ENCODE measurements at places on chromosomes 1 and 21.

- no peak for DNase-seq
Measured at GRCh38 chr1:206735553-206736031, 35.0 kb upstream of the IL19 start.

- no peak for DNase-seq
Measured at GRCh38 chr21:38265166-38265565, 8.4 kb downstream of the KCNJ15 start.

DNA sequence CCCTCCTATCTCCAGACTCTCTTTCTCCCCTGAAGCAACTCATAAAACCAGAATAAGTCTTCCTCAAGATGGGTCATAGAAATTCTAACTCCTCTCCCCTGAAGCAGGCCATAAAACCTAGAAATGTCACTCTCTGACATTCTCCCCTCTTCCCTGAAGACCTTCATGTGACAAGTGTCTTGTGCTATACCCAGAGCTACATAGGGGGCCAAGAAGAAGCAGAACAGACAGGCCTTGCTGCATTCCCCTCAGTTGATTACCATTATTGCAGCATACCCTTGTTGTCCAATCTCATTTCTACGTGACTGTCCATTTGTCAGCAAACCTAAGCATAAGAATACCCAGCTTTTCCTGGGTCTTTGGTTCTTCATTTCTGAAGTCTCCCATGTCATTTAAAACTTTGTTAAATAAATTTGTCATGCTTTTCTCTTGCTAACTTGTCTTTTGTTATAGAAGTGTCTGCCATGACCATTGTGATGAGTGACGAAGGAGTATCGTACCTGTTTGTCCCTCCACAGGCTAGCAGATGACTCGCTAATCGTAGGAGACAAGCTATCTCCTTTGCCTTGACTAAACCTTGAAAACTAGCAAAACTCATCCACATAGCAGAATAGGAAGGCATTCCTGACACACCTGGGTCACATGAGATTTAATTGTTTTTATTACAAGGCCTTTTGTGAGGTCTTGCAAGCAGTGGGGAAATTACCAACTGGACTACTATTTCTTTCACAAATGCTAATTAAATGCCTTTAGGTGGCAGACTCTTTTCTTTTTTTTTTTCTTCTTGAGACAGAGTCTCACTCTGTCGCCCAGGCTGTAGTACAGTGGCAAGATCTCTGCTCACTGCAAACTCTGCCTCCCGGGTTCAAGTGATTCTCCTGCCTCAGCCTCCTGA is 39.4 kb upstream of the ZNF326 start:
- no peak for DNase-seq

- no peak for DNase-seq
Measured at GRCh38 chr1:174051956-174052355, 29.8 kb upstream of the RC3H1 start.

DNA sequence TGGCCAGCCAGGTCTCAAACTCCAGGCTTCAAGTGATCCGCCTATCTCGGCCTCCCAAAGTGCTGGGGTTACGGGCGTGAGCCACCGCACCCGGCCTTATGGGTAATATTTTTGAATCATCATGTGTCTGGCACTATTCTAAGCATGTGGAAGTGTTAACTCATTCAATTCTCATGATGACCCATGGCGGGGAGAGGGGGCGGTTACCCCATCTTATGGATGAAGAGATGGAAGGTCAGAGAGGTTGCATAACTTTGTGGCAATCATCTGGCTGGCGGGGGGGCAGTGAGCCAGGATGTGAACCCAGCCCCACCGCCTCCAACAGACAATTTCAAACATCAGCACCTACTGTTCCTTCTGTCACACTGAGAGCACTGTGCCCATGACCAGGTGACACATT is 11.5 kb upstream of the TAS1R2 start:
- DNase-seq = no peak

GRCh38 chr1:240784776-240785175 is 172.8 kb upstream of the GREM2 start:
- no peak for DNase-seq

DNA sequence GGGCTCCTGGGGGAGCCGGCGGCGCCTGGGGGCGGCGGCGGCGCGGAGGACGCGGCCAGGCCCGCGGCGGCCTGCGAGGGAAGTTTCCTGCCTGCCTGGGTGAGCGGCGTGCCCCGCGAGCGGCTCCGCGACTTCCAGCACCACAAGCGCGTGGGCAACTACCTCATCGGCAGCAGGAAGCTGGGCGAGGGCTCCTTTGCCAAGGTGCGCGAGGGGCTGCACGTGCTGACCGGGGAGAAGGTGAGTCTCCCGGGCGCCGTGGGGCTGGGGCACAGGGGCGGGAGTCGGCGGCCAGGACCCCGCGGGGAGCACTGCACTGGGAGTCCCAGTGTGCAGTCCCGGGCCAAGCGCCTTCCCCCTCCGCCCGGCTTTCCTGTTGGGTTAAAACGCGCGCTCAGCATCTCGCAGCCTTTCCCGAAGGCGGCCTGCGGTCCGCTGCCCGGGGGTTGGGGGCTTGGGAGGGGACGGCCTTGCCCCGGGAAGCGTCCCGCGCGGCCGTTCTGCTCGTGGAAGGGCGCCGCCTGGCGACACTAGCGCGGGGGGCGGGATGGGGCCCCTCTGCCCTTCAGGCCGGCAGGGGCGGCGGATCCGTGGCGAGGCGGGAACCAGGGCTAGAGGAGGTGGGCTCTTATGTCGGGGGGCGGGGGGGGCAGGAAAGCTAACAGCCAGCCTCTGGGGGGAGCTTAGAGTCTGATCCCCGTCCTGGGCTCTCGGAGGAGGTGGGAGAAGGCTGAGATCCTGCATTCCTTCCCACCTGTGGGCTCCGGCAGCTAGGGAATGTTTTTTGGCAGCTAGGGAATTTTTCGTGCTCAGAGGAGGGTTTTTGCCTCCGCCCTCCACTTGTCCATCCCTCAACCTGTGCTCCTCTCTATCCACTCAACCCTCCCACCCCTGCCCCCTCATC is 1.1 kb downstream of the HUNK start:
- DNase-seq = peak; percentile 80

GRCh38 chr1:52288286-52288685 is 77.7 kb downstream of the CC2D1B start:
- DNase-seq = no peak

DNA sequence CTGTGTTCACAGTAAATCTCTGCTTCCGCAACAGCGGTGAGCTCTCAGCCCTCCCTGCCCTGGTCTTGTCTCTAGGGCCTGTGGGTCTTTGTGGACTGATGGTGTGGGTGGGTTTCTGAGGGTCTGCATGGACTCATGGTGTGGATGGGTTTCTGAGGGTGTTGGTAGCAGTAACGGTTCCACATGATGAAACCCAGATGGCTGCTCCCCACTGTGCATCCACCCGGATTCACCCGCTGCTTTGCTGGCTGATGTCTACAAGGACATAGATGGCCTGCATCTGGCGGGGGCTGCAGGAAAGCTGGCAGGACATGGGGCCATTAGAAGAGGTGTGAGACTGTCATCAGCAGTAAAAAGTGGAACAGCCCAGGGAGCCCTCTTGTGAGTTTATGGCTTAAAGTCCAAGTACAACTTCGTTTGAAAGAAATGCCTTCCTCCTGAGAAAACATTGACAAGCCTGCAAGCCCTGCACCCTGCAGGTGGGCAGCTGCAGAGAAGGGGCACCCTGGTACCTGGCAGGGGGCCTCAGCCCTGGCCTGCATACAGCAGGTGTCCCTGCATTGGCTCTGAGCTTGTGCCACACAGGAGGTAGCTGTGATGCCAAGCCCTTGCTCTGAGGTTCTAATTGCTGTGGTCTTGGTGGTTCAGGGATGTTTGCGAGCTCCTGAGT is 156.9 kb upstream of the COL6A1 start:
- DNase-seq = no peak

DNA sequence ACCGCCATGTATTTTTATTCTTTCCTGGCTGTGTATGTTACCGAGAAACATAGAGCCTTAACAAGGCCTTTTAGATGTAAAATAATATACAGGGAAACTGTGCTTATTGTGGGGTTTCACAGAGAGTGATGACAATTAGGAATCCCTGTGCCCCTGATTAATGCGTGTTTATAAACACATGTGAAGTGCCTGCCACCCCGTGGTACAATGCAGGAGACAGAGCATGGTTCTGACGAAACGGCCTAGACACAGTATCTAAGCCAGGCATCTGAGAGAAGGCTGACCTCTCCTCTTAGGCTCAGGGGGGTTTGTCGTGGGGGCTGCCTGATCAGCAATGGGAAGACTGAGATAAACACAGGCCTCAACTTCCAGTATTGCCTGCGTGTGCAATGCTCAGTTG is 200.0 kb downstream of the AJAP1 start:
- DNase-seq = no peak

- DNase-seq = no peak
Measured at GRCh38 chr21:42349420-42350317, 1.1 kb downstream of the TFF2 start.

- DNase-seq = no peak
Measured at GRCh38 chr1:63821091-63822005, 47.5 kb downstream of the ROR1 start.

- peak; percentile 50 for DNase-seq
Measured at GRCh38 chr1:60857851-60858250, 224.5 kb upstream of the NFIA start.

GRCh38 chr1:53617851-53618499 is 121.0 kb downstream of the GLIS1 start:
- DNase-seq = no peak

- DNase-seq = no peak
Measured at GRCh38 chr1:117565745-117566455, 39.9 kb upstream of the TENT5C start.

GRCh38 chr1:172089768-172090510 is 248.6 kb downstream of the DNM3 start:
- peak; percentile 58 for DNase-seq

DNA sequence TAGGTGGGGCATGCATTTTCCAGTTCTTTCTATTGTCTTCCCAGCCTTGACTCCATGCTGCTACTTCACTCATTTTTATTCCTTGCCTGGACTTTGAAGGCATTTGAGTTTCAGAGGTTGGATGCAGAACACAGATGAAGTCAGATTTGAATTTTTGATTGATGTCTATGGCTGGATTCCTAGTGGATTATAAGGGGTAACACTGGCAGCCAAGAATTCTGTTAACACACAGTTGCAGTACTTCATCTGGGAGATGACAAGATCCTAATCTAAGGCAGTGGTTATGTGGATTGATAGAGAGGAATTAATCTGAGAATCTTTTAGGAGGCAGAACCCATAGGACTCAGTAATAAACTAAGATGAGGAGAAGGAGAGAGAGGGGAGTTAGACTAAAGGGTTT is 439.0 kb upstream of the USP24 start:
- DNase-seq = no peak

- no peak for DNase-seq
Measured at GRCh38 chr1:85577419-85578320, 2.9 kb upstream of the CCN1 start.

DNA sequence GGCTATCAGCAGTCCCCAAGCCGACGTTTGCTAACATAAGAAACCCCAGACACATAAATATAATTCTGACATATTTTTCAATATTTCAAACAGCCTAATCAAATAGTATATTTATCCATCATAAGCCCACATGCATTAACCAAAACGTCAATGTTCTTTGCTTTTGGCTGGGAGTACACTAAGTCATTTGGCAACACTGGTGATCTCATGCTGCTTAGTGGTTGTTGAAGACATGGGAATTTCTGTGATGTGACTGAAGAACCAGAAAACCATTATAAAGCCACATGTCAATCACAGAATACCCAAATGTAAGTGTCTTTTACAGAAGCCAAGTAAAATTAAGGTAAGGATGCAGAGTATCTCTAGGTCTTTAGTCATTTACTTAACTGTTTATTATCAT is 57.6 kb downstream of the PLPPR5 start:
- no peak for DNase-seq

DNA sequence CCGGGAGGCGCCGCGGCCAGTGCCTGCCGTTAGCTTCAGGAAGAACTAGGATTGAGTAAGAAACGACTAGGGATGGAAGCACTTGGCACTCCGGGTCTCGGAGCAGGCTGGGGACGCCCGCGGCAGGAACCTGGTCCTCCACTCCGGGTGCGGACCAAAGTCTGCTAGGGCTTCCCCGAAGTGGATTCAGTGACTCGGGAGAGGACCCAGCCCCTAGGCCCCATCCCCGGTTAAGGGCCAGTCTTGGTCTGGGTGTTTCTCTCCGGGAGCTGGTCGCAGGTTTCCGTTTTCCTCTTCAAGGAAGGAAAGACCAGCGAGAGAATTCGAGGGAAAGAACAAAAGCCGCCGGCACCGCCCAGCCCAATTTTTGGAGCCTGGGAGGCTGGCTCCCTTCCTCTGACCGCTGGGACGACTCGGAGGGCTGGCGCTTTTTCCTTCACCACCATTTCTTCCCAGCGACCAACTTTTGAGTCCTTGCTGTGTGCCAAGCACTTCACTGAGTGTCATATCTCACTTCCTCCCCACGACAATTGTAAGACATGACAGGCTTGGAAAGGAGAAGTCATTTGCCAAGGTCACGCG is 16.8 kb upstream of the STMN1 start:
- peak; percentile 35 for DNase-seq

GRCh38 chr1:60831780-60832179 is 250.6 kb upstream of the NFIA start:
- DNase-seq = no peak

DNA sequence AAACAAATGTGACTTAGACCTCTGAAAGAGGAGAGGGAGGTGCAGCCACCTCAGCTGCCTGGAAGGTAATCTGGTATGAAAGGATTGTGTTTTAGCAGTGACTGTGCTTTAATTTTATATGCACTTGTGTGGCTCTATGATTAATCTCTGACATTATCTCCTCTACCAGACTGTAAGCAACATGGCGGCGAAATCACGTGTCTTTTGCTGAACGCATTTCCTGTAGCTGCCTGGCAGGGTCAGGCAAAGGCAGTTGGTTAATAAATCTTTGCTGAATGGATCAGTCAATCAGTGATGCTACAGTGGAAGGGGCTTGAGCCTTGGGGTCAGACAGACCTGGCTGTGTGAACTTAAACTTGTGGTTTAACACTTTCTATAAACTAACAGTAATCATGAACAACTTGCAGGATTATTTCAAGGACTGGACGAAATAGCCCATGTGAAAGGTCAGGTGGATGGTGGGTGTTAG is 96.9 kb downstream of the ADSS2 start:
- no peak for DNase-seq

DNA sequence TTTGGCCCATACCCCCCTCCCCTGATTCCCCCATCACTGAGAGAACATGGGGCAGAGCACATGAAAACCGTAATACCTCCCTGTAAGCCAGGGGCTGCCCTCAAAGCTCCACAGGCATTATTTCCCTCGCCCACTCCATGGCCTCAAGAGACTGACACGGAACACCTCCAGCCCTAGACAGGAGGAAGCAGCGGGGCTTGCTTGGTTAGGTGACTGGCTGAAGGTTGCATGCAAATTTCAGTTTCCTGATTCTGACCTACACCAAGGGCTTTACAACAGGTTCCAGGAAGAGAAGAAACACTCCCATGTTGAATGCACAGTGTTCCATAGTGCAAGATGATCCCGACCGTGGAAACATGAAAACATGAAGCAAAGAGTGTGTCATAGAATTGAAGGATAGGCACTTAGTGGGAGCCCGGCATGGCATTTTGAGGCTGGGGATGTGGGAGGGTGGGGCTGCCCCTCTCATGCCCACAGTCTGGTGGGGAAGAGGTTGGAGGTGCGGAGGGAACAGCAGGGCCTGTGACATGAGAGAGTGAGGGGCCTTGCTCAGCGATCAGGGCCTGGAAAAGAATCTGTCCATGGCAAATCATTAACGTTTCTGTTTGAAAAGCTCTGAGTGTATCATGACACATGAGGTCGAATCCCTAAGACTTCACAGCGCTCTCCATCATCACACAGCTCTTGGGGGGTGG is 33.5 kb downstream of the GPR137B start:
- no peak for DNase-seq

- DNase-seq = no peak
Measured at GRCh38 chr1:24865168-24865567, 64.9 kb downstream of the RUNX3 start.
